ENCODE measurements at places on chromosomes 13 and 19. TPM values are rescaled to one million over a fixed set of nuclear protein-coding genes. Genes with fewer than 3 reads are reported as not detected.

The FCGBP gene
- polyA plus RNA-seq = 5.8 TPM

The APOC4 gene
- polyA plus RNA-seq = not detected

The CD177 gene
- 0.20 TPM for polyA plus RNA-seq

The SWSAP1 gene
- polyA plus RNA-seq = 2.7 TPM

The RAB4B gene
- 8.8 TPM for polyA plus RNA-seq

The COMP gene
- polyA plus RNA-seq = 0.55 TPM

The GRK1 gene
- polyA plus RNA-seq = 0.07 TPM

The KIR2DL3 gene
- polyA plus RNA-seq = not detected

The LILRA1 gene
- 0.32 TPM for polyA plus RNA-seq

- no peak for DNase-seq
Measured at GRCh38 chr13:99859178-99860177, 112.1 kb downstream of the ZIC5 start.

DNA sequence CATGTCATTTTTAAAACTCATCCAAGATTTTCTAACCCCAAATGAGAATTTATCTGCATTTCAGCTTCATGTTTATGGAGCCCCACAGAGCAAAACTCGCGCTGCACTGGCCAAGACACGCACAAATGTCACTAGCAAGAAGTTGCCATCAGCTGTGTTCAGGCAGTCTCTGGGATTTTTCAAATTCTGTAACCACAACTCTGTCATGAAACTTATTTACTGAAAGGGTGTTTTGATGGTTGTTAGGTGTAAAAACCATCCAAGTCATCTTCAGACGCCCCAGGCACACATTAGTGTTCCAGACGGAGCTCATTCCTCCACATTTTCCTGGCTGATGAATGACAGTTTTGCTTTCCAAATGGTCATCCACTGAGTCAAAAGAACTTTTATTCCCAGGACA lies 63.4 kb downstream of the SLC7A1 start:
- DNase-seq = no peak

- DNase-seq = no peak
Measured at GRCh38 chr13:111219280-111219679, 101.2 kb upstream of the TEX29 start.

DNA sequence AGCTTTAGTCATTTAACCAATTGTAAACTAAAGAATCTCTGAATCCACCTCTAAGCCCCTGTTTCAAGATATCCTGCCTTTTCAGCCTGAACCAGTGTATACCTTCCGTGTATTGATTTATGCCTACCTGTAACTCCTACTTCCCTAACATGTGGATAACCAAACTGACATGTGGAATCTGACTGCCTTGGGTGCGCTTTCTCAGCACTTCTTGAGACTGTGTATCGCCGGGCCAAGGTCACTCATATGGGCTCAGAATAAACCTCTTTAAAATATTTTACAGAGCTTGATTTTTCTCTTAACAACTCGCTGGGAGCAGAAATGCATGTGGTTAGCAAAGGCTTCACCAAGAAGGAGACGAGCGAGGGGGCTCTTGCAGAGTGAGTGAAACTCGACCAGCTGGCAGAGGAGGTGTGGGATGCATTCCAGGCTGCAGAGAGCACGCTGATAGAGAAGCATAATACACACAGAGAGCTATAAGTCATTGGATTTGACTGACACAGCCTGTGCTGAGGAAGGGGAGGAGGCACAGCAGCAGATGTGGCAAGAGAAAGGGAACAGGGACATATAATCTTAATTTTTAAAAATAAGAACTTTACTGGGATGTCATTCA lies 268.2 kb upstream of the MAB21L1 start:
- DNase-seq = no peak

- no peak for DNase-seq
Measured at GRCh38 chr13:31038834-31039552, 106.5 kb downstream of the TEX26 start.

- no peak for DNase-seq
Measured at GRCh38 chr13:47184321-47184720, 287.5 kb upstream of the HTR2A start.

- peak; percentile 40 for DNase-seq
Measured at GRCh38 chr19:44848036-44848811, 2.1 kb downstream of the NECTIN2 start.

- DNase-seq = peak; percentile 29
Measured at GRCh38 chr19:14091813-14092462, 1.4 kb upstream of the SAMD1 start.

GRCh38 chr19:50983625-50984292 lies at the start of gene KLK7:
Gene KLK7 (minus strand): TSS chr19:50983917. CDS start chr19:50982399, 1,518 bp downstream.
- no peak for DNase-seq

DNA sequence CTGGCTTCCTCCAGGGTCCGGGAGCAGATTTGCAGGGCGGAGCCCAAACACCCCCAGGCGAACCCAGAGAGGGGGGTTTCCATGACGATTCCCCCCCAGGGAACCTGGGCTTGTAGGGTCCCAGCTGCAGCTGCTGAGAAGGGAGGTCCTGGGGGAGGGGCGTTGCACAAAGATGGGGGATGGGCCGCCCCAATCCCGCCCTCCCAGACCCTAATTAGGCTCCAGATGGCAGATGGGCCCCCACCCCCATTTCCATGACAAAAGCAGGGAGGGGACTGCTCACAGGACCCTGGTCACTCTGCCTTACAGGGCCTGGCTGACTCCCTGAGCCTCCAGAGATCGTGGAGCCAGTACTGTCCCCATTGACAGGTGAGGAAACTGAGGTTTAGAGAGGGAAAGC lies 15.2 kb downstream of the ELAVL3 start:
- DNase-seq = no peak

DNA sequence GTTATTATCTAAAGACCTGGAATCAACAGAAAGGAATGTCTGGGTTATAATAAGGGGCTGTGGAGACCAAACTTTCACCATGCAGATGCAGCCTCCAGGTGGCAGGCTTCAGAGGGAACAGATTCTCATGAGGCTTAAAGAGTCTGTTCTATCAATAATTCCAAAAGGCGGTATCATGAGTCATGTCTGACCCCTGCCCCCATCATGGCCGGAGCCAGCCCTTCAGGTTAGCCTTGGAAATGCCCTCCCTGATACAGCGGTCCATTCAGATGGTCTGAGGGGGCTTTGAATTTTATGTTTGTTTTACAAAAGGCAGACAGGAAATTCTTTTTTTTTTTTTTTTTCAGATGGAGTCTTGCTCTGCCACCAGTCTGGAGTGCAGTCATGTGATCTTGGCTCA lies 21.7 kb upstream of the LAMP1 start:
- peak; percentile 31 for DNase-seq

DNA sequence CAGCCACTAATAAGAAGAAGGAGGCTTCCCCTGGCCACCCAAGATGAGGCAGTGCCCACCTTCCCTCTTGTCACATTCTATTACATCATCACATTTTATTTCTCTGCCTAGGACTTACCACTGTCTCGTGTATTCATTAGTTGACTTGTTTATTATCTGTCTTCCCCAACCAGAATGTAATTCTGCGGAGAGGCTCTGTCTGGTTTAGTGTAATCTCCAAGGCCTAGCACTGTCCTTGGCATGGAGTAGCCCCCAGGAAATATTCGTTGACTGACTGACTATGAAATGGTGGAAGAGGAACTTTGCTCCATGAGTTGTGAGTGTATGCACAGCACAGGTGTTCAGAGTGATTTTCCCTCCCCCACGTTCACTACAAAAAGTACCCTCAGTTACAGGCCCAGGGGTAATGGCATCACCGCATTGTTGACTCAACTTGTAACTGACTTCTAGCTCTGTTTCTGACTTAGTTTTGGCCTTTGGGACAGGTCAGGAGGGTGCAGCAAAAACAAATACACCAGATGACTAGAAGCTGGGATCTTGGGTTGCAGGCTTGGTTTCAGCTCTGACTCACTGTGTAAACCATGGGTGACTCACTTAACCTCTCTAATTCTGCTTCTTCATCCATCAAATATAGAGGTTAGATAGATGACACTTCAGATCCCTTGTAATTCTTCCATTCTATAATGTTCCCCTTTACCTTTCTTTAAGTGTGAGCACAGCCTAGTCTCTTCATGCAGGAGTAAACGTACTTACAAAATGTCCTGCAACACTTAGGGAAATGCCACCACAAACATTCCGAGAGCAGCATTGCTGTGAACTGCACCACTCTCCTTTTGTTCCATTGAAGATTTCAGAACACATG lies 229.7 kb downstream of the KCNRG start:
- no peak for DNase-seq

- no peak for DNase-seq
Measured at GRCh38 chr13:27672025-27672424, 50.3 kb downstream of the POLR1D start.

DNA sequence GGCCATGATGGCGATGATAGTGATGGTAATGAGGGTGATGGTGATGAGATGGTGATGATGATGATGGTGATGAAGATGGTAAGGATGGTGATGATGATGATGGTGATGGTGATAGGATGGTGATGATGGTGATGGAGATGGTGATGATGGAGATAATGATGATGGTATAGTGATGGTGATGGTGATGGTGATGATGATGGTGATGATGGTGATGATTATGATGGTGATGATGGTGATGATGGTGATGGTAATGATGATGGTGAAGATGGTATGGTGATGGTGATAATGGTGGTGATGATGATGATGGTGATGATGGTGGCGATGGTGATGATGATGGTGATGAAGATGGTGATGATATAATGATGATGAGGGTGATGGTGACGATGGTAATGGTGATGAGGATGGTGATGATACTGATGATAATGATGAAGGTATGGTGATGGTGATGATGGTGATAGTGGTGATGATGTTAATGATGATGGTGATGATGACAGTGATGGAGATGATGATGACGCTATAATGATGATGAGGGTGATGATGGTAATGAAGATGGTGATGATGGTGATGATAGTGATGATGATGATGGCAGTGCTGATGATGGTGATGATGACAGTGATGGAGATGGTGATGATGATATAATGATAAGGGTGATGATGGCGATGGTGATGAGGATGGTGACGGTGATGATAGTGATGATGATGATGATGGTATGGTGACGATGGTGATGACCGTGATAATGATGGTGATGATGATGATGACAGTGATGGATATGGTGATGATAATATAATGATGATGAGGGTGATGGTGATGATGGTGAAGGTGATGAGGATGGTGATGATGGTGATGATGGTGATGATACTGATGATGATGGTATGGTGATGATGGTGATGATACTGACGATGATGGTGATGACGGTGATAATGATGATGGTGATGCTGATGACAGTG lies 37.5 kb downstream of the ZNF557 start:
- no peak for DNase-seq

DNA sequence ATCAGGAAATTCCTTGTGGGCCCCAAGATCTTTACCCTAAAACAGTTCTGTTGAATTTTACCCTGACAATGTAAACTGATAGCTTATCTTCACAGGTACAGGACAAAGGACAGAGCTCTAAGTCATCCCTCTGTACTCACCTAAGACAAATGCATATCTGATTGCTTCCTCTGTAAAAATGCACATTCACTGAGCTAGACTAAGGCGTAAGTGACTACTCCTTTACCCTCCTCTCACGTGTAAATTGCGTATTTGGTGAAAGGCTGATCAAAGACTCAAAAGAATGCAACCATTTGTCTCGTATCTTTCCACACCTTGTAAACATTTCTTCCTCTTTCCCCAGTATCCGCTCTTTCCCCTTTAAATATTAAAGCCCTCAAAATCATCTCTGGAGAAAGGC lies 80.6 kb upstream of the LRCH1 start:
- no peak for DNase-seq

DNA sequence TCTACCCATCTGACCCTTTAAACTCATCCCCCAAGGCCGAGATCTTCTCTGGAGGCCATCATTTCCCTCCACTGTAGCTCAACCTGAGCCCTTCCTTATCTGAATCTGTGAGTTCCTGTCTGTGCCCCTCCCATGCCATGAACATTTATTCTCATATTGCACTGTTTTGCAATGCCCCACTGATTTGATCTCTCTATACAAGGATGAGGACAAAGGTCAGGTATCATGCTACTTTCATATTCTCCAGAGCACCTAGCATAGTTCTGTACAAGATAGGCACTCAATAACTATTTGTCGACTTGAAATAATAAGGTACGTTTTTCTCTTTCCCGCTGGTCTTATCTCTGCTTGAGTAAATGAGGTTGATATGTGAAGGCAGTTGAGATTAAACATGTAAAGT lies 135.5 kb downstream of the KLF5 start:
- no peak for DNase-seq

DNA sequence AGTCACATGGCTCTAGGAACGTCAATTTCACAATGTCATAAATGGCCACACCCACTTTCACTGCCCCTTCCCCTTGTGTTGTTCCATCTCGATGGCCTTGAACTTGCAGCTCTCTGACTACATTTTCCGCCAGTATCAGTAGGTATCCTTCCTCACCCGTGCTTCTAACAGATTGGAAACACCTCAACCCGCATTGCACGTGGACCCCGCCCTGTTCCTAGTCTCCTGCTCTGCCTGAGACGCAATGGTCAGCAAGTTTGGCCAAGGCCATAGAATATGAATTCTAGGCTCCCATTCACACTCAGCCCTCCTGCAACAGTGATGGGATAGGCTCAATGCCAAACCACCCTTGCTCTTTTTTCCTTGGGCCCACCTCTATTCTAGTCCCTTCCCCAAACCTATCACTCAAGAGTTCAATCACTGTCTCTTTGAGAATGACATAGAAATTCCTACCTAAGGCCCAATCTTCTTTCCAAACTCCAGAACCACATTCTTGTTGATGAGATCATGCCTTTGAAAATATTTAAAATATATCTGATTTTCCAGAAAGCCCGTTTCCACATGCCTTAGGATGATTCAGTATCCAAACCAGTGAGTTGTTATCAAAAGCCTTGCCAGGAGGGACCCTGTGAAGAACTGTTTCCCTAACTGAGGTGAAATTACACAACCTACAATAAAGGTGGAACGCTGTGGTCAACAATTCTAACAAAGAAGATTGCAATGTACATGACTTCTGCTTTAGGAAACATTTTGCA lies 334.6 kb downstream of the MYO16 start:
- no peak for DNase-seq

GRCh38 chr13:23377983-23378632 lies 55.4 kb downstream of the SACS start:
- DNase-seq = no peak

GRCh38 chr13:49441312-49441711 lies 2.6 kb downstream of the CAB39L start:
- no peak for DNase-seq

GRCh38 chr13:113774177-113775107 lies 15.4 kb downstream of the TMEM255B start:
- no peak for DNase-seq

DNA sequence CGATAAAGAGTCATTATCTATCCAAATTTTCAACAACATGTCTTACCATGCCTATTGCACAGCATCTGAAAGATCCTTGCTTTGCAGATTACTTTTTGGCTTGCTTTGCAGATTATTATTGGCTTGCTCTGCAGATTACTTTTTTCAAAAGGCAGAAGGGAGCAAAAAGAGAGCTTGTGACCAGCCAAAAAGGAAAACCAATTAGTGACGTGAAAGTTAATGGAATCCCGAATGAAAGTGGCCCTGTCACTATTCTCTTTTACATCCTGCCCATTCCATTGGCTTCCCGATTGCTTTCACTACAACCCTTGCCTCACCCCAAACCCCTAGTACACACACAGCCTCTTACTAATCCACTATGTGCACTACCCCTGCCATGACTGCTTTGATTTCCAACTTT lies 81.3 kb downstream of the LHFPL6 start:
- no peak for DNase-seq

All from left kidney (tissue), 8 donors.